ENCODE measurements at places on chromosomes 13 and 19.

- DNase-seq: peak; percentile 12
These were observed 83.6 kb upstream of the ARHGEF7 start for GRCh38 chr13:111031531-111031961.

GRCh38 chr19:3836887-3837286, 32.0 kb downstream of the ZFR2 start:
- DNase-seq: no peak

- no peak for DNase-seq
These were observed 529.6 kb downstream of the FGF9 start for GRCh38 chr13:22200440-22200839.

DNA sequence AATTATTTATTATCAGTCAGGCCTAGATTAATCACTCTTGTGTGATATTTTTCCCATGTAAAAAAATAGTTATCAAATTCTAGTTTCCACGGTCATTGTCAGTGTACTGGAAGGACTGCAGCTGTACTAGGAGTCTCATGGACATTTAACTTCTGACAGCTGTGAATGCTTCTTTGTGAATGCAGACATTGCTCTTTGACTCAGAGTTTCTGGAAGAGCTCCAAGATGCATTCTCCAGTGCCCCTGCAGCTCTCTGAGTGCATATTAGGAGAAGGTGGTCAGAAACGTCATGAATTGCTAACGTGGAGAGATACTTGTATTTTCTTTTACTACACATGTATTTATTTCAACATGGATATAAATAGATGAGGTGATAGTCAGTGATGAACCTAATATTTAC, 9.7 kb upstream of the SLITRK5 start:
- no peak for DNase-seq

DNA sequence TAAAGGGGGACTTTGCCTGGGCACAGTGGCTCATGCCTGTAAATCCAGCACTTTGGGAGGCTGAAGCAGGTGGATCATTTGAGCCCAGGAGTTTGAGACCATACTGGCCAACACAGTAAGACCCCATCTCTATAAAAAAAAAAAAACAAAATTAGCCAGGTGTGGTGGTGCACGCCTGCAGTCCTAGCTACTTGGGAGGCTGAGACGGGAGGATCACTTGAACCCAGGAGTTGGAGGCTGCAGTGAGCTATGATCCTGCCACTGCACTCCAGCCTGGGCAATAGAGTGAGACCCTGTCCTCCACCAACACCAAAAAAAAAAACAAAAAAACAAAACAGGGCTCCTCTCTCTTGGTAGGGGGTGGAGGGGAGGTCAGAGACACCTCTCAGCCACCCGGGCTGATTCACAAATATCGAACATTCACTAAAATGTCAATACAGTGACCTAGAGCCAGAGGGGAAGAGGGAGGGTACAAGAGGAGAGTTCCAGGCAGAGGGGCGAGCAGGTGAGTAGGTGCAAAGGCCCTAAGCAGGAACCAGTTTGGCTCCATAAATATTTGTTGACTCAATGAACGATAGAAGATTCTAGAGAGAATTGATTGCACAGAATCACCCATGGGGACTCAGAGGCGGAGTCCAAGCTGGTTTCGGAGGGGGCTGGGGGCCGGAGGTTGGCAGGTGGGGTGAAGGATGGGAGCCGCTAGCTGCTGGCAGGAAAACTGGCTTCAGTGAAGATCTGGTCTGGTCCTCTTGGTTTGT, 1.0 kb upstream of the CREB3L3 start:
- no peak for DNase-seq

- no peak for DNase-seq
These were observed 18.2 kb downstream of the CRX start for GRCh38 chr19:47839913-47840312.
